ENCODE measurements at places on chromosomes 4 and X.

GRCh38 chrX:124348182-124348581, 1.8 kb downstream of the SH2D1A start:
- no peak for DNase-seq

GRCh38 chrX:110863883-110864282, 68.3 kb upstream of the CHRDL1 start:
- DNase-seq, result no peak

DNA sequence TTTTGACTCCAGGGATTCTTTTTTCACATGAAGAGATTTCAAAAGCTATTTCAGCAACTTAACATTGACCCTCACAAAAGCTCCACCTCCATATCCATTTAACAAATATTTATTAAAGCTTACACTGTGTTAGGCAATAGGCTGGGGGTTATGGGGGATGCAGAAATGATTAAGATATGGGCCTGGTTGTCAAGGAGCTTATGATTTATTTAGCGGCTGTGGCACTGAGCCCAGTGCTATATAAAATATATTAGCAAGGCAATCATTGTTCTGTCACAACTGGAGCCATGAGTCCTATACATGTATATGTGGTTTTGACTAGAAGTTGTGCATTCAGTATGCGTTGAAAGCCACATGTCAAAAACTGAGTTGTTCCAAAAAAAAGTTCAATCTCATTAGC, 131.1 kb downstream of the GPC3 start:
- no peak for DNase-seq

- DNase-seq, result no peak
Observed at GRCh38 chr4:99090481-99091215, 2.1 kb upstream of the ADH5 start.

DNA sequence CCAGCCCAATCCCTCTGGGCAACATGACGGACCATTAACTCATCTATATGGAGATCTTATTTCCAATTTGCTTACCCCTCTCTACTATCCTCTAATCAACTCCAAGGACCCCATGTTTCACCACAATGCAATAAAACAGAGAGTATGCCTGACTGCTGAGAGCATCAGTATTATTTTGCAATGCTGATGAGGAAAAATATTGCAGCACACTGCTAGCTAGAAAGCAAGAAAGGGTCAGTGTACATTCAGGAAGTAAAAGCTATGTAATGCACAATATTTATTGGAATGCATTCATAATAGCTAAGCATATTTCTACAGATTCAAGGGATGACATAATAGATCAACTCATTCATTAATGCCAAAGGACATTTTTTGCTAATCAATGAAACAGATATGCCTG, 33.2 kb downstream of the ARAP2 start:
- no peak for DNase-seq

- DNase-seq, result no peak
Observed at GRCh38 chr4:184385705-184386141, 88.6 kb downstream of the IRF2 start.

DNA sequence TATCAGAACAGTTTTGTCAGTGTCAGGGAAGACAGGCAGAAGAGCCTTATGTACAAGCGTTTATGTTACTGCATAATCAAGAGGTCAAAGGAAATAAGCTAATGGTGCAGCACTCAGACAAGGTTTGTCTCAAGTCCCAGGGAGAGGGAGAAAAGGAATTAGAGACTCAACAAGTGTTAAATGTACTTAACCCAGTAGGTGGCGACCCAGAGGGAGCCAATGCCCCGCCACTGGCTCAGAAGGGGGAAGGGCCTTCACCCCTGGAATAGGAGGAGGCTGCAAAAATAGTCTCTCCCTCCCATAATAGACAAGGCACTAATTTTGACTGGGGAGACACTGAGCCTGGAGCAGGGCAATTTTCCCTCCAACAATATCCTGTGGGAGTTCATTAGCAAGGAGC, 14.1 kb upstream of the PAPSS1 start:
- no peak for DNase-seq

DNA sequence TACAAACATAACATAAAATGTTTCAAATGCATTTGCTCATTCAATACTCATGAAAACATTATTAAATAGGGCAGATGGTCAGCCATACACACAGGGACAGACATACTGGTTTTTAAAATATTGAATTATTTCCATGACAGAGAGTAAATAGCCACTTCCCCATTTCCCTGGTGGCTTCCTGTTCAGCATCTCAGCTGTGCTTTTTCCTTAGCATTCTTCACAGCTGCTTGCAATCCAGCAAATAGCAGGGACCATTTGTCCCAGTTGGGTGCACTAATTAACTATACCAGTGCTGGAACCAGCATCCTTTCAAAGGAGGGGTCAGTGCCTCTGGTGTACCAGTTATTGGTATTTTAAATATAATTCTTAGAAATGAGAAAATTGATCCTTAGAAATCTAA, 964.7 kb downstream of the RAB28 start:
- DNase-seq, result no peak

Data from stimulated activated CD8-positive, alpha-beta memory T cell treated with anti-CD3 and anti-CD28 coated beads, Interleukin-4, amount 100 ng/mL, for 4 hours (primary cell).